Stimulated activated CD8-positive, alpha-beta memory T cell treated with anti-CD3 and anti-CD28 coated beads, Interleukin-15, amount 100 ng/mL, for 1 hour (primary cell): ENCODE measurements at places on chromosomes 3 and 15.

DNA sequence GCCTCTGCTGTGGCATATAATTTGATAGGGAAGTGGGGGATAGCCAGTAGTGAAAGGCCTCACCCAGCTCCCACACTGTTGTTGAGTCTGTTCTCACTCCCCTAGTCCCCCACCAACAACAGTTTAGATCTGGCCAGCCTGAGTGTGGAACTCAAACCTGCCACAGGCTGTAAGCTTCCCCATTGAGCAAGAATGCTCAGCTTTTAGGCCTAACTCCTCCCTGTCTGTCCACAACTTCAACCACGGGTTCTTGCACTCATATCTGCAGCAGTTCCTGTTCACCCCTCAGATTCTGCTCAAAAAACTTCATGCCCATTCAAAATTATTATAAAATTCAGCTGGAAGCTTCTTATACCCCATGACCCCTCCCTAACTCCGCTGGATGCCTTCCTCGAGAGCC is 975.1 kb downstream of the NSUN3 start:
- DNase-seq = no peak

DNA sequence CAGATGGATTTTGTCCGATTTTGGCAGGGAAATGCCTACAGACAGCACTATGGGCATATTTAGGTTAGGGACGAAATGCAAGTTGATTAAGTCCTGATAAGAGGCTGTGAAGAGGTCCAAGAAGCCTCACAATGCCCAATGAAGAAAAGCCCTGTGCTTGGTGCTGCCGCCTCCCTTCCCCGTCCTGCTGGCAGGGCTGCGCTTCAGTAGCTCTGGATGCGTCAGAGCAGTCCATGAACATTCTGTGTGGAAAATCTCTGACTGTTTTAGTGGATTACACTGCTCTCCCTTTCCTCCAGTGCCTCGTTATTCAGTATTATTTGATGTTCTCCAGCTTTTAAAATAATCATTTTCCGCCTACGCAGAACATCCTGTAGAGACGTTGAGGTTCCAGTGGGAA is 39.6 kb downstream of the MLH1 start:
- DNase-seq = no peak

DNA sequence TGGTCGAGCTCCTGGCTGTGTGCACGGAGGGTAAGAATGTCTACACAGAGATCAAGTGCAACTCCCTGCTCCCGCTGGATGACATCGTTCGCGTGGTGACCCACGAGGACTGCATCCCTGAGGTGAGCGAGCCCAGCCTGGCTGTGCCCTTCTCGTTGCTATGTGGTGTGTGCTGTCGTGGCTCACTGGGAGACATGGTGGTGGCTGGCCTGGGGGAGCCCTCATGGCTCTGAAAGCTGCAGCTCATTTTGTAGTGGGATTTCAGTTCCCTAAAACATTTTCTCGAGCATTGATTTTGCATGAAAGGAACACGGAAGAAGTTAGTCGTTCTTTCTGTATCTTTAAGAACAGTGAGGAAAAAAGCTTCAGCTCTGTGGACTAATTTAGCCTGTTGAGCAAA is 200.5 kb downstream of the ITPR1 start:
- no peak for DNase-seq

GRCh38 chr3:190543671-190544070 is 29.8 kb downstream of the IL1RAP start:
- DNase-seq = no peak

- DNase-seq = no peak
Observed at GRCh38 chr3:188294113-188294512, 140.2 kb downstream of the LPP start.

DNA sequence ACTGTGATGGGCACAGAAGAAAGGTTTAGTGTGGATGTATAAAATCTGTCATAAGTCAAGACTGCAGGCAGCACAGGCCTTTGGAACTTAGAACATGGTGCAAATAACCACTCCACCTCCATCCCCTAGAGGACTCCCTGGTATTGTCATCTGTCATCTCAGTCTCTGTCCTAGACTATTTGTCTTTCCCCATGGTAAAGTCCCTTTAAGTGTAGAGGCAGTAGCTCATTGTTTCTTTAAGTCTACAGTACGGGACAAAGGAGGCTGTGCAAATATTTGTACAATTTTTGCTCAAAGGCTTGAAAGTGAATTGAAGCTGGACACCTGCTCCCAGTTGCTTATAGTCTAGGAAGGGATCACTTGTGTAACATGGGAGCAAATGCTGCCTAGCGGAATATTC is 3.2 kb upstream of the PXYLP1 start:
- DNase-seq = no peak

DNA sequence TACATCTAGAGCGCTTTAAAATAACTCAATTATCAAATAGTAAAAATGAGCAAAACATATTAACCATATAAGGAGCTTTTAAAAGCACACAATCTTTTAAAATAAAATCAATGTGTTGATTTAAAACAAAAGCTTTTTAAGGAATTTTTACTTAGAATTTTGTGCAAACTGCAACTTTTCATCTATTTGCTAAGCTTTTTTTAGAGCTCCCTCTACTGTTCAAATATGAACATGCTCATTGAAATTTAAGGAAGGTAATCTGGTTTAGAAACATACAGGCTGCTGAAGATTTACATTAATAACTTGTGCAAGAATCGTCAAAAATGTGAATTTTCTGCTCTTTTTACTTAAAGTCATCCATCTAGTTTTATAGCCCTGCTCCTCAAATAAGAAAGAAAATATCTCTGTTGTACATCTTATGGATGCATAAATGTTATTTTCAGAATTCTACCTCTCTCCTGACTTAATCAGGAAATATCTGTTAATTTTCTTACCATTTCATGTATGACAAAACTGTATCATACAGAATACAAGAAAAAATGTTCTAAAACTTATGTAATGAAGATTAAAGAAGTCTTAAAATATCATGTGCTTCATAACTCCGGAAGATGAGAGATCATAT is 469.4 kb upstream of the ROBO2 start:
- no peak for DNase-seq
